ENCODE measurements at places on chromosomes 2 and 18.

- no peak for DNase-seq
Observed at GRCh38 chr2:67694445-67694844, 297.3 kb downstream of the ETAA1 start.

DNA sequence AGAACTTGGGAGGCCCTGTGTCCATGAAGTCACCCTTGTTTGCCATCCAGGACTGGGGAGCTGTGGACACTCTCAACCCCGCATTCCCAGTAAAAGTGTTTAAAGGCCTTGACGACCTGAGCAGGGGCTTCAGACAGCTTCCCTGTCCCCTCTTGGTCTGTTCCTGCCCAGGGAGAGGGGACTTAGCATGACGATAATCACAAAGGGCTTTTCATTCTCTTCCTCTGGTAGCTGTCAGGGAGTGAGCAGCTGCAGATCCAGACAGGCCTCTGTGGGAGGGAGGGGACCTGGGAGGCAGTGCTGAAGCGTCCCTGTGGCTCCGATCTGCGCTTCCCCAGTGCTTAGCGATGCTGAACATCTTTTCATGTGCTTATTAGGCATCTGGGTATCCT, 77.8 kb upstream of the HS6ST1 start:
- DNase-seq = no peak

- peak; percentile 59 for DNase-seq
Observed at GRCh38 chr2:31429759-31430438, 15.4 kb upstream of the XDH start.

DNA sequence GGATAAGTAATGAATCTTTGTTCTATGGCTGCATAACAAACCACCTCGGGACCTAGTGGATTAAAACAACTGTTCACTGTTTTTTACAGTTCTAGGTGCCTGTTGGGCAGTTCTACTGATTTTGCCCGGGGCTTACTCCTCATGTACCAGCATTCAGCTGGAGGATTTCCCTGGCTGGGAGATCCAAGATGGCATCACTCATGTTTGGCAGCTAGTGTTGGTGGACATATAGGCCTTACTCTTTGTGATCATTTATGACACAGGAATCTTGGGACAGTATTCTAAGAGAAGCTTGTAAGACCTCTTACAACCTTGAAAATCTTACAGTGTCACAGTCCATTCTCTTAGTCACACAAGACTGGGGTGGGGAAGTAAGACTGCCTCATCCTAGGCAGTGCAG, 4.6 kb downstream of the MARCHF7 start:
- DNase-seq = no peak

- DNase-seq = peak; percentile 25
Observed at GRCh38 chr2:236673823-236674185, 104.2 kb downstream of the ACKR3 start.

- no peak for DNase-seq
Observed at GRCh38 chr2:18483896-18484295, 76.6 kb downstream of the RDH14 start.

DNA sequence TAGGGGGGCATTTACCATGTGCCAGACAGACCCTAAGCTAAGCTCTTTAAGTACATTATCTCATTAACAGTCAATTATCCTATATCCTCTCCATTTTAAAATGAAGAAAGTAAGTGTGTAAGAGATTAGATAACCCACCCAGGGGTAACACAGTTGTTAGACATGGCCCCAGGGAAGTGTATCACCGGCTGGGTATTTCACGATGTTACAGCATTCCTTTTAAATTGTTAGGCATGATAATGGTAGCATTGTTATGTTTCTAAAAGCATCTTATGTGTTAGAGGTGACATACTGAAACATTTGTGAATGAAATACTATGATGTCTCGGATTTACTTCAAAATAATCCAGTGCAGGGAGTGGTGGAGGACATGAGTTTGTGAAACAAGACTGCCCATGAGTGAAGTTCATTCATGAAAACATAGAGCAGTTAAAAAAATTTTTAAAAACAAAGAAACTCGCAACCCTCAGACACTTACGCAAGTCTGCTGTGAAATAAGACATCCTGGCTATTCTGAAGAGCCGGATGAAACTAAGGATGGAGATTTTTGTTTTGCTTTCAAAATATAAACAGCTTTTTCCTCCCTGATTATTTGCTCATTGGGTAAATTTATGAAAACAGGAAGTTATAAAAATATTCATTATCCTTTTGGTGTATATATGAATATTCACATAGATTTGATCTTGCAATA, 54.9 kb downstream of the IL1RL2 start:
- DNase-seq = no peak

- peak; percentile 78 for DNase-seq
Observed at GRCh38 chr2:144183727-144184126, 336.2 kb downstream of the ZEB2 start.

DNA sequence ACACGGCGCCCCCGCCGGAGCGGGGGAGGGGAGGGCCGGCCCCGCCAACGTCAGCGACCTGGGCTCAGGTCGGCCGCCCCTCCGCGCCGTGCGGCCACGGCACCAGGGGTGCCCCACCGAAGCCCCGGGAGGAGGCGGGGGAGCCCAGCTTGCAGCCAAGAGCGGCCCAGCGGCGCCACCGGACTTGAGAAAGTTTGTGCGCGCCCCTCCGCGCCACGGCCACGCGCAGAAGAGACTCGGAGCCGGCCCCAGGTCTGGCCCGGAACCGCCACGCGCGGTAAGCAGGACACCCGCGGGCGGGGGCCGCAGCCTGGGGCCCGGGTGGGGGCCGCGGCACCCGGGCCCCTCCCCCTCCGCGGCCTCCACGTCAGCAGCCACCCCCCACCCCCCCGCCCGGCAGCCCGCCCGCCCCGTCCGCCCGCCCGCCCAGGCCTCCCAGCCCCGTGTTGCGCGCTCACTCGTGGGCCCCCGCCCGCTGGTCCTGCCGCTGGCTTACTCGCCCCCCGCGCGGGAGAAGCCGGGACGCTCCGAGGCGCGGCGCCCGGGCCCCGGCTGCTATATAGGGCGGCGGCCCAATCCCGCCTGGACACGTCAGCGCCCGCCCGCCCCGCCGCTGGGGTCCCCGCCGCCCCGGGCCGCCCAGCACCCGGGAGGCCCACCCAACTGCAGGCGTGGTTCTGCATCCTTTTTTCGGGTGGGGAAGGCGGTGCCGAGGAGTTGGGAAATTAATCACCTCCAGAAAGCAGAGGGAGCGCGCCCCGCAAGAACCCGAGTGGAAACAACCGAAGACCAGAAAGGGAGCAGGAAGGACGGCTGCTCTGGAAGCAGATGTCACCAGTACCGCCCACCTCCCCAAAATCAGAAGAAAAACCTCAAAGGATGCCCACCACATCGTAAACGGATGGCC, 42.9 kb downstream of the HDLBP start:
- DNase-seq = peak; percentile 82
